ENCODE measurements at places on chromosomes 3 and 15. TPM values are rescaled to one million over a fixed set of nuclear protein-coding genes. Genes with fewer than 3 reads are reported as not detected.

- H3K27me3 ChIP-seq, result no peaks in the 10 kb centered on the region
- no peaks in the 10 kb centered on the region for H3K36me3 ChIP-seq
- H3K4me3 ChIP-seq, result no peak overlapping the region
- peaks cover 20% of the 10 kb centered on the region for H3K4me1 ChIP-seq
Observed at GRCh38 chr3:72444656-72445223, 403.5 kb downstream of the SHQ1 start.

Gene ADGRG7
- total RNA-seq, result not detected

GRCh38 chr15:31387092-31387478 is 60.5 kb downstream of the KLF13 start:
- H3K4me1 ChIP-seq, result peaks cover 2% of the 10 kb centered on the region
- H3K36me3 ChIP-seq, result no peaks in the 10 kb centered on the region
- no peak overlapping the region for H3K4me3 ChIP-seq

Gene IL1RAP
- total RNA-seq, result 8.7 TPM

GRCh38 chr15:47266566-47266965 is 450.7 kb upstream of the SEMA6D start:
- no peaks in the 10 kb centered on the region for H3K4me1 ChIP-seq
- H3K27ac ChIP-seq, result no peak overlapping the region
- H3K27me3 ChIP-seq, result no peaks in the 10 kb centered on the region

DNA sequence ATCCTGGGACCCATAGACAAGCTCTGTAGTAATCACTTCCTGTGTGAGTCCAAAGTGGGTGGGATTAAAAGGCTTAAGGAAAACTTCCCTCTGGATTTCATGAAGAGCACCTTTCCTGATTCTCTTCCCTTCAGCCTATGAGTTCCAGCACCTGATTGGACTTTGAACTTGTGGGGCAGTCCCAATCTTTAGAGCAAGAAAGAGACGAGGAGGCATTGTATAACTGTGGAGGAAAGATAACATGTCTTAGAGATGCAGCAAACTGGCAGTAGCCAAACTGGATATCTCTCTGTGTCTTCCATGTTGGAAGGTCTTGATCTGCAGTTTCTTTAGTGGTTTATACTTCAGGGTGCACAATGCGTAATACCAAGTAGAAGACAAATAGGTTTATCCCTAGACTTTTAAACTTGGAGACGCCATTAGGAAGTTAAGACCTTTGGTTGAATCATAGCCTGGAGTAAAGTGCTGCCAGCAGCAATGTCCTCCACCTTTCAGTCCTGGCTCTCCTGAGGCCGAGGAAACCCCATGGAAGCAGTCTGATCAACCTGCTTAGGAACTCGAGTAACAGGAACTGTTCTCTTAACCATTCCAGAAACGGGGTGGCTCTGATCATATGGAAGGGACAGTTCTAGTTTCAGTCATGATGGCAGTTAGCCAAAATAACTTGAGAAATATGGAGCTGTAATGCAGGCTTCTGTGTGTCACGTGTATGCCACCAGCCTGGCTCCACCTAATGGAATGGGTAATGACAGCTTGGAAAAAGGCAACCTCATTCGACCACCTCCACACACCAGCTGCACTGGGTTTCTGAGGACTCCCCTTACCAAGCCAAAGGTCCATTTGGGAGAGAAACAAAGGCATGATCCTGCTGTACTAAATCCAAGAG is 4.7 kb downstream of the EIF1B start:
- H3K36me3 ChIP-seq, result peaks cover 6% of the 10 kb centered on the region
- peaks cover 9% of the 10 kb centered on the region for H3K4me1 ChIP-seq
- DNase-seq, result peak; percentile 2
- H3K4me3 ChIP-seq, result no peak overlapping the region
- no peak overlapping the region for H3K27ac ChIP-seq
- no peaks in the 10 kb centered on the region for H3K27me3 ChIP-seq

DNA sequence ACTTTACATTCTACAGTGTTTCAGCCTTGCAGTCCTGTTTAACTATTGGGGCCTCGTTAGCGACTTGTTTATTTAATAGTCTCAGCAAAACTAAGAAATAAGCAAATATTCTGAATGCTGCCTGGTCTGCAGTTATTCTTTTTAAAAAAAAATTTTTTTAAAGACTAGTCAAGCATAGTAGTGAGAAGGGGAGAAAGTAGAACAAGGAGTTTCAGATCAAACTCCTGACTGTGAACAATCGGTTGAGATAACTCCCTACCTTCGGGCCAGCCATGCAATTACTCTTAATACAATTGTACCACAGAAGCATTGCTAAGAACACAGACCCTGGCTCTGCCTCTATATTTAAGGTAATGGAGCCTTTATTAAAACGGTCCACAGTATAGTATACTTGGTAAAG is 5.8 kb upstream of the DUT start:
- H3K4me1 ChIP-seq, result peaks cover 6% of the 10 kb centered on the region
- H3K4me3 ChIP-seq, result no peak overlapping the region
- no peaks in the 10 kb centered on the region for H3K27me3 ChIP-seq
- DNase-seq, result no peak
- no peak overlapping the region for H3K27ac ChIP-seq
- H3K36me3 ChIP-seq, result no peaks in the 10 kb centered on the region

- H3K4me3 ChIP-seq, result no peak overlapping the region
- H3K4me1 ChIP-seq, result no peaks in the 10 kb centered on the region
- H3K27ac ChIP-seq, result no peak overlapping the region
Observed at GRCh38 chr3:46860810-46861604, 2.2 kb downstream of the MYL3 start.

DNA sequence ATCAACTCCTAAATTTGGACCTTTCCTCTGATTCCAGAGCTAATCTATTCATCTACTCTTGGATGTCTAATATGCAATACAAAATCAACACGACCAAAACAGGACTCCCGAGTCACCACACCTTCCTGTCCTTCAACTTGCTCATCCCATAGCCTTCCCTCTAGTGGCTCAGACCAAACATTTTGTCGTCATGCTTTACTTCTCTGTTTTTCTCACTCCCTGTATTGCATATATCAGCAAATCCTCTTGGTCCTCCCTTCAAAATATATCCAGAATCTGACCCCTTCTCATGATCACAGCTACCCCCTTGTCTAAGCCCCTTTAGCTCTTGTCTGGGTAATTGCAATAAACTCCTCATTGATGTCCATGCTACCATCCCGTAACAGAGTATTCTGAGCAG is 30.5 kb upstream of the DCP1A start:
- H3K27me3 ChIP-seq, result peaks cover 4% of the 10 kb centered on the region
- H3K27ac ChIP-seq, result no peak overlapping the region
- H3K4me3 ChIP-seq, result no peak overlapping the region
- H3K36me3 ChIP-seq, result no peaks in the 10 kb centered on the region
- no peaks in the 10 kb centered on the region for H3K4me1 ChIP-seq

Gene CAMK1
- total RNA-seq, result 23.5 TPM

Gene CYFIP1
- total RNA-seq, result 135 TPM

DNA sequence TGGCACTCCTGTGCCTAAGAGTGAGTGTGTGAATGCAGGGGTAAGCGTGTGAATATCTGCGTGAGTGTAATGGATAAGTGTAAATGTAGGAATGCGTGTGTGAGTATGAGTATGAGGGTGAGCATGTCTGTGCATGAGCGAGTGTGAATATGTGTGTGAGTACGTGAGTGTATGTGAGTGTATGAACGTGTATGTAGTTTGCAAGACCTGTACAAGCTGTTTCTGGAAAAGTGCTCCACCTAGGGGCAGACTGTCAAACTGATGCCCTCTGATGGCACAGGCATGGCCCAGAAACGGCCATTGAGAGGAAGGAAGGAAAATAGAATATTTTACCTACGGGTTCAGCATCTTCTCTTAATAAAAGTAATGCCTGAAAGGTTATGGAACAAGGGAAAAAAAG is 24.4 kb upstream of the FRMD4B start:
- no peaks in the 10 kb centered on the region for H3K36me3 ChIP-seq
- no peak overlapping the region for H3K4me3 ChIP-seq
- peaks cover 27% of the 10 kb centered on the region for H3K4me1 ChIP-seq
- no peaks in the 10 kb centered on the region for H3K27me3 ChIP-seq
- peak; percentile 89 for DNase-seq

DNA sequence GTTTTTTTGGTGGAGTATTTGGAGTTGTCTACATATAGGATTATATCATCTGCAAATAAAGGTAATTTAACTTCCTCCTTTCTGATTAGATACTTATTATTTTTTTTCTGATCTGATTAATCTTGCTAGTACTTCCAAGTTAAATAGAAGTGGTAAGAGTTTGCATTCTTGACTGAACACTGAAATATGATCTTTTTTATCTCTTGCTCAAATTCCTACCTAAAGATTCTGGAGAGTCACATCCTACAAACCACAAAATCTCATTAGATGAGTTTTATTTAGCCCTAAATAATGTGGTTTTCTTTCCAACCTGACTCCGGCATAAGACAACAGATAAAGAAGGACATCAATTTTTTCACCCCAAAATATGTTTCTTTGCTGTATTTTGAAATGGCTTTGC is 977.9 kb upstream of the GBE1 start:
- no peak overlapping the region for H3K4me3 ChIP-seq
- H3K27ac ChIP-seq, result no peak overlapping the region
- no peak for DNase-seq
- H3K27me3 ChIP-seq, result no peaks in the 10 kb centered on the region

- peak; percentile 65 for DNase-seq
- H3K4me3 ChIP-seq, result peak within 1 kb of the TSS; percentile 64
- H3K27me3 ChIP-seq, result no peaks in the 10 kb centered on the region
- peaks cover 27% of the 10 kb centered on the region for H3K4me1 ChIP-seq
Observed at GRCh38 chr15:56243163-56244037, at the start of gene RFX7. Gene RFX7 (minus strand): TSS chr15:56243879. CDS start chr15:56243285, 594 bp downstream.

DNA sequence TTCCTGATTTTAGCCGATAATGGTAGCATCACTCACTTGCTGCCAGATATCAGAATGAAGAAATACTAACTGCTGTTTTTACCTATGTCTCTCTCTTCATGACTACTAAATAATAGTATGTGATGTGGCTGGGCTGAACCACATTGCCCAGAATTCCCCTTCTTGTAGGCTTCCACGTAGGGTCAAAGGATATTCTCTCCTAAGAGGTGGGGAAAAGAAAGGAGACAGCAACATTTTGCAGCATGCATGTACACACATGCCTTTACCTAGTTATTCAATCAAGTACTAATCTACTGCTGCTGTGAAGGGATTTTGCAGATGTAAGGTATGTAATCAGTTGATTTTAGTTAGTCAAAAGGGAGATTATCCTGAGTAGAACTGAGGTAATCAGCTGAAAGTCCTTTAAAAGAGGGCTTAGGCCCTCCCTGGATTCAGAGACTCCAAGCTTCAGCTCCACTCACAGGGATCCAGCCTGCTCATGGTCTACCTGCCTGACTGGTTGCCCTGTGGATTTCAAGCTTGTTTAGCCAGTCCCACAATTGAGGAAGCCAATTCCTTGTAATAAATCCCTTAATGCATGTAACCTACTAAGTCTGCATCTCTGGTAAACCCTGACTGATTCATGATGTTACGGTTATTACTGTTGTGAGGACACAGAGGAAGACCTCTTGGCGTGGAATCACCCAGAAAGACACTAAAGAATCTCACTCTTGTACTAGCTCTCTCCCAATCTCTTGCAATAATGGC is 20.4 kb downstream of the PLD1 start:
- no peaks in the 10 kb centered on the region for H3K27me3 ChIP-seq
- H3K36me3 ChIP-seq, result no peaks in the 10 kb centered on the region
- H3K27ac ChIP-seq, result peak overlapping the region; percentile 99
- H3K4me3 ChIP-seq, result no peak overlapping the region
- peaks cover 65% of the 10 kb centered on the region for H3K4me1 ChIP-seq
- DNase-seq, result no peak

GRCh38 chr3:136954251-136954650 is 3.5 kb upstream of the IL20RB start:
- H3K4me1 ChIP-seq, result peaks cover 17% of the 10 kb centered on the region
- no peak overlapping the region for H3K27ac ChIP-seq
- H3K36me3 ChIP-seq, result no peaks in the 10 kb centered on the region
- H3K4me3 ChIP-seq, result no peak overlapping the region
- no peaks in the 10 kb centered on the region for H3K27me3 ChIP-seq

Gene ALAS1
- total RNA-seq, result 48.1 TPM

DNA sequence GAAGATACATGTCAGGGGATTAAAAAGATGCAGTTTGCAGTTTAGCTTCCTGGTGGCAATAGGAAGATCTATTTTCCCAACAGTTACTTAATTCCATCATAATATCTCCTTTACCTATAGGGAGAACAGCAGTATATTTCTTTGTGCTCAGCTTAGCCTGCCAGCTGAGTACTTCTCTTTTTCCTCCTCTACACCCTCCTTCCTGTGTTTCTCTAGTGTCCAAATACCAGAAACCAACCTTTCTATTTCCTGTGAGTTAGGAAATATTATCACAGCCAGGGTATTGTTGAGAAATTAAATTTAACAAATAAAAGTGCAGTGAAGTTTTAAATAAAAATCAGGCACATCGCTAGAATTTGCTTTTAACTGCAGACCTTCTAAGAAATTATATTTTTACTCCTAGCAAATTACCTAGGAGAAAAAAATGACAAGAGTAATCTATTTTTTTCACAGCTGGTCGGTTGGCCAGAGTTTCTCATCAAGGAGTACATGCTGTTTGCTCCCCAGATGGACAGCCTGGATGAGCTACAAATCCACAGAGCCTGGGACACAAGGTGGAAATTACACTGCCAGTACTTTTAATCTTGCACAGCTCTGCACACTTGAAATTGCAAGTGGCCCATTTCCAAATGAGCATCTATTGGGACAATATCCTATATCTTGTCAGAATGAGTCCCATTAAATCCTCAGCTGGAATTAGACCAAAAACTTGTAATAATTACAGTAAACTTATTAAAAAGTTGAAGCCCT is 185.2 kb upstream of the CFAP20DC start:
- no peak overlapping the region for H3K27ac ChIP-seq
- no peaks in the 10 kb centered on the region for H3K36me3 ChIP-seq
- no peak for DNase-seq

DNA sequence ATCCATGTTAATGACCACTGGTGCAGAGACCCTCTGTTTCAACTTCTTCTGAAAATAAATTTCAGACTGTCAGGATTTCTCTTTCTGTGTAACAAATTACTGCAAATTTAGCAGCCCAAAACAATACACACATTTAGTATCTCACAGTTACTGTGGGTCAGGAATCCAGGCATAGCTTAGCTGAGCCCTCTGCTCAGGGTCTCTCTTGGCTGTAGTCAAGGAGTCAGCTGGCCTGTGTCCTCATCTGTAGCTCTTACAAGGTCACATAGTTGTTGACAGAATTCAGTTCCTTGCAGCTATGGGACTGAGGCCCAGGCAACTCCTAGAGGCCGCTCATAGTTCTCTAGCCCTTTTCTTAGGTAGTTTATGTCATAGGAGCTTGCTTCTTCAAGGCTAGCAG is 51.9 kb downstream of the NKIRAS1 start:
- no peaks in the 10 kb centered on the region for H3K36me3 ChIP-seq
- peaks cover 48% of the 10 kb centered on the region for H3K4me1 ChIP-seq
- H3K27me3 ChIP-seq, result no peaks in the 10 kb centered on the region
- peak; percentile 31 for DNase-seq
- no peak overlapping the region for H3K27ac ChIP-seq

- H3K4me1 ChIP-seq, result no peaks in the 10 kb centered on the region
- no peak for DNase-seq
- no peak overlapping the region for H3K27ac ChIP-seq
- H3K27me3 ChIP-seq, result no peaks in the 10 kb centered on the region
- no peaks in the 10 kb centered on the region for H3K36me3 ChIP-seq
- H3K4me3 ChIP-seq, result no peak overlapping the region
Observed at GRCh38 chr15:33982516-33982915, 14.2 kb downstream of the CHRM5 start.

Gene RAB6B
- total RNA-seq, result 6.7 TPM

Gene CPN2
- not detected for total RNA-seq

Gene SOX14
- not detected for total RNA-seq

All from endothelial cell of umbilical vein (primary cell).